Calu3 (cell line): ENCODE measurements at places on chromosomes 5 and 9. TPM values are rescaled to one million over a fixed set of nuclear protein-coding genes. Genes with fewer than 3 reads are reported as not detected.

DNA sequence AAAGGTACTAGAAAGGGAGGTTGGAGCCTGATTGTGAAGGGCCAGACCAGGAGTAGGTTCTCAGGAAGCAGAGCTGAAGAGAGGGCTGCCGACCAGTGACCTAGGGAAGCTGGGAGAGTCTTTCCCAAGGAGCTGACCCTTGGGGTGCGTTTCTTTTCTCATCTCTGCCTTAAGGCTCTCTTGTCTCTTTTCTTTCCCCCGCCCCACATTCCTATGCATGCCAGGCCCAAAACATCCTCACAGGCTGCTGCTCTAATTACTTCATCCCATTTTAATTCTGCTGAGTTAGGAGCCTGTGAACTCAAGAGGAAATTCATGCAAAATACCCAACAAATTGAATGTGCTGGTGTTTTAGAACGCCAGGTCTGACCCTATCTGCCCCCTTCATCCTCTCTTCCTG lies 46.9 kb upstream of the HSPA9 start:
- H3K27me3 ChIP-seq = no peaks in the 10 kb centered on the region
- no peak for DNase-seq
- H3K4me3 ChIP-seq = no peak overlapping the region

- peaks cover 25% of the 10 kb centered on the region for H3K36me3 ChIP-seq
- no peak for DNase-seq
- H3K27me3 ChIP-seq = no peaks in the 10 kb centered on the region
Observed at GRCh38 chr9:122857815-122858214, 29.4 kb upstream of the PDCL start.

The GCNT4 gene
- total RNA-seq = 4.5 and 5.8 TPM in 2 replicates

DNA sequence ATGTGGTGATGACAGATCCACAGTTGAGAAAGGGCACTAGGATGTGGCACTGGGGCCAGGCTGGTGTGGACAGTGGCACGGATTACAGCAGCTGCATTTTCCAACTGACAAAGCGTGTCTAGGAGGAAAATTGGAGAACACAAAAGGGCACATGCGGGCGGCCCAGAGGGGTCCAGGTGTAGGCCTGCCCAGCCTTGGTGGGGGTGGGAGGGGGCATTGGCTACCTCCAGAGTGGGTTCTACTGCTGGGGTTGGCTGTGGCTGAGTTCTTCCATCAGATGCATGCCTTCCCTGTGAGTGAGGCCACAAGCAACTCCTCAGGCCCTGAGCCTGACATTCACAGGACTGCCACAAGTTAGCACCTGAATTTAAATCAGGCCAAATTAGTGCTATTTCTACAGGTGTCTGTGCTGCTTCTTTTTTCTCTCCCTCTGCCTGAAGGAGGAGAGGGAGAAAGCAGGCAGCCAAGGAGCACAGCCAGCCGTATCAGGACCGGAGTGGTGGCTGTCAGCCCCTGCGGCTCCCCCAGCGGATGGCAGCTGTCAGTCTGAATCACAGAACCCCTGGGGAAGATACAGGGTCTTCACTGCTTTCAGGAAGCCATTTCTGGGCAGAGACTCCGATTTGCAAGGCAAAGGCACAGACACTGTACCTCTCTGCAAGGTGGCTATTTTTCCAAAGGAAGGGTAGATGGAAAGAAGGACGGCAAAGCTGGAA lies 464.2 kb downstream of the SPOCK1 start:
- H3K36me3 ChIP-seq = peaks cover 9% of the 10 kb centered on the region
- DNase-seq = no peak
- peaks cover 44% of the 10 kb centered on the region for H3K4me1 ChIP-seq
- H3K27ac ChIP-seq = peak overlapping the region; percentile 60
- H3K4me3 ChIP-seq = no peak overlapping the region
- no peaks in the 10 kb centered on the region for H3K27me3 ChIP-seq

DNA sequence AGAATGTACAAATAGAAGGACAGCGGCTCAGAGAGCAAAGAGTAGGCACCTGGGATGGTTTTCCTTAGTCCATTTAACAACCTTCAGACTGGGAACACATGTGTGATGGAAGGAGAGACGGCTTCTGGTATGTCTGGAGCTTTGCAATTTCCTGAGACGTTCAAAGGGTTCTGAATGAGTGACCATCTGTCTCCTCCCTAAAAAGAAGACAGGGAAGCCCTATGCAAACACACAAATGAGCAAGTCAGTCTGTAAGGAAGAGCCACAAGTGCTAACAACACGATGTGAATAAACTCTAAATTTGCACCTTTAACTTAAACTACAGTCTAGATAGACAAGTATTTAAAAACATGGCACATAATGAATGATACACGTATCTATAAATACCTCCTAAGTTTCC lies 391.0 kb downstream of the ICE1 start:
- H3K27me3 ChIP-seq = no peaks in the 10 kb centered on the region
- DNase-seq = no peak
- no peak overlapping the region for H3K27ac ChIP-seq
- no peak overlapping the region for H3K4me3 ChIP-seq
- no peaks in the 10 kb centered on the region for H3K36me3 ChIP-seq
- H3K4me1 ChIP-seq = no peaks in the 10 kb centered on the region

The PITX1 gene
- total RNA-seq = 12.1 and 12.9 TPM in 2 replicates

GRCh38 chr5:142945845-142946244 lies 175.7 kb downstream of the ARHGAP26 start:
- H3K27me3 ChIP-seq = no peaks in the 10 kb centered on the region
- H3K36me3 ChIP-seq = peaks cover 4% of the 10 kb centered on the region
- peaks cover 16% of the 10 kb centered on the region for H3K4me1 ChIP-seq
- no peak overlapping the region for H3K4me3 ChIP-seq

DNA sequence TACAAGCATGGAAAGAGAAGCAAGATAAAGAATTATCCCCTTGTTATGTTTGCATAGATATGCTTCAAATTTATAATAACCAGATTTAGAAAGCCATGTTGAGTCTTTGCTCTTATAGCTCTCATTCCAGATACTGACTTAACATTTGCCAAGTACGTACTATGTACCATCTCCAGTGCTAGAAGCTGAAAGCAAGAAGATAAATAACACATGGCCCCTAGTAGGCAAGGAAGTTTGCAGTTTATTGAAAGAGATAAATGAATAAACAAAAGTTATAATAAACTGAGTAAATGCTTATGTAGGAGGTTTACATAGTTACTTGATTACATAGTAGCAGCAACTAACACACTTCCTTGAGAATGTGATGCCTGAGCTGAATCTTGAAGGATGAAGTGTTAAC lies 628.4 kb downstream of the HINT1 start:
- no peak for DNase-seq
- H3K27me3 ChIP-seq = no peaks in the 10 kb centered on the region
- H3K36me3 ChIP-seq = no peaks in the 10 kb centered on the region
- no peak overlapping the region for H3K27ac ChIP-seq
- peaks cover 20% of the 10 kb centered on the region for H3K4me1 ChIP-seq

DNA sequence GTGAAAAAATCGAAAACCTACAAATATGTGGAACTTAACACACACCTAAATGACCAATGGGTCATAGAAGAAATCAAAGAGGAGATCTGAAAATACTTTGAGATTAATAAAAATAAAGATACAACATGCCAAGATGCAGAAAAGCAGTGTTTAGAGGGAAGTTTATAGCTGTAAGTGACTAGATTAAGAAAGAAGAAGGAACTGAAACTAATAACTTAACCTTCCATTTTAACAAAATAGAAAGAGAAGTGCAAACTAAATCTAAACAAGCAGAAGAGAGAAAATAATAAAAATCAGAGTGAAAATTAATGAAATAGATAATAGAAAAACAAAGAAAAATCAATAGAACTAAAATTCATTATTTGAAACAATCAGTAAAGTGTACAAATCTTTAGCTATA lies 103.0 kb upstream of the MAMDC2 start:
- H3K4me3 ChIP-seq = no peak overlapping the region
- H3K36me3 ChIP-seq = peaks cover 2% of the 10 kb centered on the region
- DNase-seq = no peak
- no peaks in the 10 kb centered on the region for H3K27me3 ChIP-seq
- H3K27ac ChIP-seq = no peak overlapping the region

GRCh38 chr5:82798676-82799075 lies 278.5 kb downstream of the TMEM167A start:
- no peaks in the 10 kb centered on the region for H3K27me3 ChIP-seq
- H3K27ac ChIP-seq = no peak overlapping the region
- H3K36me3 ChIP-seq = no peaks in the 10 kb centered on the region
- no peak overlapping the region for H3K4me3 ChIP-seq

The ANKRD18B gene
- total RNA-seq = 30.5 and 30.8 TPM in 2 replicates

GRCh38 chr5:35229076-35230037 lies 930 bp downstream of the PRLR start:
- peaks cover 5% of the 10 kb centered on the region for H3K36me3 ChIP-seq
- peak; percentile 55 for DNase-seq
- H3K27me3 ChIP-seq = peaks cover 70% of the 10 kb centered on the region

GRCh38 chr9:137545123-137545522 lies 5.1 kb downstream of the PNPLA7 start:
- H3K27ac ChIP-seq = no peak overlapping the region
- no peaks in the 10 kb centered on the region for H3K4me1 ChIP-seq
- H3K36me3 ChIP-seq = peaks cover 1% of the 10 kb centered on the region
- no peak overlapping the region for H3K4me3 ChIP-seq

DNA sequence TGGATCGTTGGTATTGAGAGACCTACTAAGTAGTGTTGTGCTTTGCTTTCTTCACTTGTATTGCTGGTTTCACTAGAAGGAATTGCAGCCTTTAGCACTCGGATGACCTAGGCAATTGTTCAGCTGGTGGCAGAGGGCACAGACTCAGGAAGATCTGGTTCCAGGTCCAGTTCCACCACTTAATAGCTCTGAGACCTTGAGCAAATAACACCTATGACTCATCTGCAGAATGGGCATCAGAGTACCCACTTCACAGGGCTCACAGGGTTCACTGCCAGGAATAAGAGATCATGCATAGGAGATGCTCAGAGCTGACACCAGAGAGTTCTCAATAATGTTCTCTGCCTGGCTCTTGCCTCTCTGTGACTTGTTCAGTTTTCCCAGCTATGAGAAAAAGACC lies 133.6 kb downstream of the SIL1 start:
- no peak overlapping the region for H3K27ac ChIP-seq
- peaks cover 48% of the 10 kb centered on the region for H3K4me1 ChIP-seq
- peaks cover 5% of the 10 kb centered on the region for H3K36me3 ChIP-seq
- DNase-seq = peak; percentile 41
- H3K27me3 ChIP-seq = no peaks in the 10 kb centered on the region
- H3K4me3 ChIP-seq = peak overlapping the region; percentile 15

The GM2A gene
- 21.1 and 22.4 TPM in 2 replicates for total RNA-seq

The NR2F1 gene
- 25.1 and 29.1 TPM in 2 replicates for total RNA-seq

DNA sequence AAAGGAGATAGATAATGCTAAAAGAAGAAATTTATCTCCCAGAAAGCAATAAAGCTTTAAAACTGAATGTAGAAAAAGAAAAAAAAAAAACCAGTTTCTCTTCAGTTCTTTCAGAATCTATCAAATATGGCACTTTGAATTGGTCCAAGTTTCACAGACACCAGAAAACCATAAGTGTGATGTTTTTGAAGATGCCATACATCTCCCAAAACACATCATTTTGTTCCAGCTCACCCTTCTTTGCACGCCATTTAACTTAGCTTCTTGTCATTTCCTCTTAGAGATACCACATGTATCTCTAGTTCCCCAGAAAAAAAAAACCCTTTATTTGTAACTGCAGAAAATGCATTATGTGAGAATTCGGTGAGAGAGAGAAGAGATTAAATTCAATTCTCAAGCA lies 46.1 kb upstream of the MAMDC2 start:
- H3K27ac ChIP-seq = no peak overlapping the region
- H3K36me3 ChIP-seq = no peaks in the 10 kb centered on the region
- no peak for DNase-seq
- no peak overlapping the region for H3K4me3 ChIP-seq
- peaks cover 2% of the 10 kb centered on the region for H3K27me3 ChIP-seq

GRCh38 chr5:178351221-178352034 lies 118.8 kb upstream of the PHYKPL start:
- DNase-seq = no peak
- peaks cover 45% of the 10 kb centered on the region for H3K27me3 ChIP-seq
- H3K36me3 ChIP-seq = no peaks in the 10 kb centered on the region
- H3K27ac ChIP-seq = no peak overlapping the region
- H3K4me1 ChIP-seq = no peaks in the 10 kb centered on the region

The PDE8B gene
- total RNA-seq = 0.54 and 0.66 TPM in 2 replicates

GRCh38 chr5:155689406-155689805 lies 637.6 kb upstream of the SGCD start:
- no peak overlapping the region for H3K4me3 ChIP-seq
- no peaks in the 10 kb centered on the region for H3K36me3 ChIP-seq
- H3K27me3 ChIP-seq = no peaks in the 10 kb centered on the region
- no peak overlapping the region for H3K27ac ChIP-seq
- no peak for DNase-seq
- no peaks in the 10 kb centered on the region for H3K4me1 ChIP-seq

DNA sequence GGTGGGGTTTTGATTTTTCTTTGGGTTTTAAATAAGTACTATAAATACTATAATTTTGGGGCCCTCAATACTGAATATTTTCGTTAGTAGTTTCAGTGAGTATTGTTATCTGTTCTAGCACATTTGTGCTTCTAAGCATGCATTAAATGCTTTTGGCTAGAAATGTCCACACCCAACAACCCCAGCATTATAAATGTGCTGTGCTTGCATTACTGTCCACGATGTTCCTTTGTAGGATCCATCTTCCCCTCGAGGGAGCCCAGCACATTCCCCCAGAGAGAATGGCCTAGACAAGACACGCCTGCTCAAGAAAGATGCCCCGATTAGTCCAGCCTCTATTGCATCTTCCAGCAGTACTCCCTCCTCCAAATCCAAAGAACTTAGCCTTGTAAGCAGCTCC lies 134.7 kb downstream of the TLE4 start:
- no peaks in the 10 kb centered on the region for H3K36me3 ChIP-seq
- no peak overlapping the region for H3K27ac ChIP-seq
- DNase-seq = no peak

GRCh38 chr9:126147186-126147935 lies 179.3 kb upstream of the MVB12B start:
- no peaks in the 10 kb centered on the region for H3K36me3 ChIP-seq
- H3K27ac ChIP-seq = no peak overlapping the region
- peaks cover 23% of the 10 kb centered on the region for H3K4me1 ChIP-seq
- no peak for DNase-seq

The SLC6A3 gene
- not detected in 2 replicates for total RNA-seq

The GKAP1 gene
- 5.9 and 7.5 TPM in 2 replicates for total RNA-seq

The C9orf153 gene
- total RNA-seq = not detected in 2 replicates

The CER1 gene
- not detected in 2 replicates for total RNA-seq

DNA sequence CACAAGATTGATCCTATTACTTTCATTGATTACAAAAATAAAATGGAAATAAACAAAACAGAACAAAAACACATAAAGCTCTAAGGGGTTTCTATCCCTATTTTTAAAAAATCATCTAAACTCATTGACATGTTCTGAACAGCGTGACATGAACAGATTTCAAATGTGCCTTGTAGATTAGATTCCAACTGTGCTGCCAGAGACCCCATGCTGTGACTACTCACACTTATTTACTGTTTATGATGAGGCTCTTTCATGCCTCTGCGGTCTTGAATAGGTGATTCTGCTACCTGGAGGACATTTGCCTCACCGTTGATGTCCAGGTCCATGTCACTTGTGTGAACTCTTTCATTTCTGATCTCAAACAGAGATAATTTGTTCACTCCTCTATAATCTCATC lies 990.2 kb downstream of the CDH12 start:
- H3K36me3 ChIP-seq = no peaks in the 10 kb centered on the region
- H3K4me3 ChIP-seq = no peak overlapping the region
- no peak for DNase-seq
- no peaks in the 10 kb centered on the region for H3K4me1 ChIP-seq
- no peak overlapping the region for H3K27ac ChIP-seq
- no peaks in the 10 kb centered on the region for H3K27me3 ChIP-seq

The NR3C1 gene
- total RNA-seq = 63.1 and 72.4 TPM in 2 replicates

GRCh38 chr9:74595286-74595685 lies 98.2 kb downstream of the RORB start:
- H3K36me3 ChIP-seq = no peaks in the 10 kb centered on the region
- H3K4me3 ChIP-seq = no peak overlapping the region
- no peaks in the 10 kb centered on the region for H3K4me1 ChIP-seq
- no peaks in the 10 kb centered on the region for H3K27me3 ChIP-seq

The IL3 gene
- total RNA-seq = not detected in 2 replicates
